ENCODE measurements at places on chromosomes 6 and 20.
A peak's percentile ranks its signal among the peaks of the same experiment; 100 is the strongest.

- H3K4me1 ChIP-seq: no peaks in the 10 kb centered on the region
- no peaks in the 10 kb centered on the region for H3K27me3 ChIP-seq
- H3K36me3 ChIP-seq: no peaks in the 10 kb centered on the region
Measured at GRCh38 chr20:25539742-25540672, 45.3 kb downstream of the NINL start.

DNA sequence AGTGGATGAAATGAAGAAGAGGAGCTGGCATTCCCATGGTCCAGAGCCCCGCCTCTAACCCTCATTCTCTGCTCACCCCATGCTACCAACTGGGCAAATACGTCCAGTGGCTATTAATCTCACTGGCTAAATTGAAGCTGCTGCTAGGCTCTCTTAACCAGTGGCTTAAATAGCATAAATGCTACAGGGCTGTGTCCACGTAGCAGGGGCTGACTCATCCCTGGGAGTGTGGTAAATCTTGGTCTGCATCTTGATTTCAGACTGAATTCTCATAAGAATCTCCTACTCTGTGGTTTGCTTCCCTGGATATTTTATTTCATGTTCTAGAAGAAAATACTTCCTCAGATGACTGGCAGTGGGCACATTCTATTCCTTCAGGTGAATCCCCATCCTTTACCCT is 193.1 kb upstream of the ARG1 start:
- no peak overlapping the region for H3K4me3 ChIP-seq
- H3K4me1 ChIP-seq: no peaks in the 10 kb centered on the region
- DNase-seq: no peak
- no peaks in the 10 kb centered on the region for H3K27me3 ChIP-seq
- H3K36me3 ChIP-seq: no peaks in the 10 kb centered on the region

DNA sequence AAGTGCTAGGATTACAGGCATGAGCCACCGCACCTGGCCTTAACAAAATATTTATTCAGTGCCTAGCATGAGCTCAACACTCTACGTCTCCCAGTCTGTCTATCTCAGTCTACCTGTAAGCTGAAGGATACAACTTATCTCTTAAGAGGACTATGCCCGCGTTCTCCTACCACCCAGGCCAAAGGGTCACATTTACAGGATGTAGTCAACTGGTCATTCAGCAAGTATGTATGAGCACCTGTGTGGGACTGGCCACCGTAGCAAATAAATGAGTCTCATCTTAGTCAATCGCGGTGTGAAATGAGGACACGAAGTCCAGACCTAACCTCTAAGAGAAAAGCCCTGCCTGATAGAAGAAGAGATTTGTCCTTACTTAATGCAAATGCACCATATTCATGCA is 49.9 kb downstream of the MUC22 start:
- no peaks in the 10 kb centered on the region for H3K27me3 ChIP-seq
- DNase-seq: no peak

GRCh38 chr6:107460083-107460631 is 793 bp upstream of the PDSS2 start:
- H3K4me3 ChIP-seq: peak overlapping the region; percentile 83
- DNase-seq: no peak
- H3K36me3 ChIP-seq: no peaks in the 10 kb centered on the region
- H3K4me1 ChIP-seq: peaks cover 6% of the 10 kb centered on the region
- no peaks in the 10 kb centered on the region for H3K27me3 ChIP-seq
- peak overlapping the region; percentile 59 for H3K27ac ChIP-seq

DNA sequence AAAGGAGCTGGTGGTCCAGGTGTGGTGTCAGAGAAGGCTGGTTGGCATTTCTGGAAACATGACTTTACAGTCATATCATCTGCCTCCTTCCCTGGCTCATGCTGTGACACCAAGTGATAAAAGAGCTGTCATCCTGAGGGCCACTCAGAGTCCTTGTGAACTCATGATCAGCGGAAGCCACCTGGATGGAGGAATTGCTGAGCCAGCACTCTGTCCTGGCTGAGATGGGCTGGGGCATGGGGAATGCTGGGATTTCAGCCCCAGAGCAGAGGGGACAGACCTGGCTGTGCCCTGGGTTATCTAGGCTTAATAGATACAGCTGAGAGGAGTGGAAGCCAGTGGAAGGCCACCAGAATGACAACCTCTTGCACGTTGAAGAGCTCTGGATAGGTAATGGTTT is 214.3 kb downstream of the DHX35 start:
- H3K4me1 ChIP-seq: no peaks in the 10 kb centered on the region
- no peak for DNase-seq
- no peaks in the 10 kb centered on the region for H3K27me3 ChIP-seq
- H3K36me3 ChIP-seq: no peaks in the 10 kb centered on the region
- H3K27ac ChIP-seq: no peak overlapping the region

- no peak overlapping the region for H3K27ac ChIP-seq
- H3K27me3 ChIP-seq: no peaks in the 10 kb centered on the region
- H3K4me1 ChIP-seq: no peaks in the 10 kb centered on the region
- H3K4me3 ChIP-seq: no peak overlapping the region
- no peaks in the 10 kb centered on the region for H3K36me3 ChIP-seq
- no peak for DNase-seq
Measured at GRCh38 chr6:125054331-125054730, 92.1 kb downstream of the RNF217 start.

- no peaks in the 10 kb centered on the region for H3K27me3 ChIP-seq
- no peaks in the 10 kb centered on the region for H3K36me3 ChIP-seq
- no peak for DNase-seq
- no peak overlapping the region for H3K4me3 ChIP-seq
- H3K27ac ChIP-seq: no peak overlapping the region
Measured at GRCh38 chr6:118993803-118994251, 58.9 kb upstream of the MCM9 start.

Data from effector memory CD4-positive, alpha-beta T cell (primary cell).